ENCODE measurements at places on chromosomes 12 and 14.

GRCh38 chr12:99810718-99811593 is 163.4 kb downstream of the GARIN6 start:
- no peak for DNase-seq

GRCh38 chr12:32198555-32198954 is 91.9 kb downstream of the BICD1 start:
- DNase-seq = no peak

- DNase-seq = no peak
Measured at GRCh38 chr12:27394676-27395075, 51.9 kb upstream of the SMCO2 start.

GRCh38 chr14:33689680-33690079 is 261.2 kb downstream of the EGLN3 start:
- DNase-seq = no peak

DNA sequence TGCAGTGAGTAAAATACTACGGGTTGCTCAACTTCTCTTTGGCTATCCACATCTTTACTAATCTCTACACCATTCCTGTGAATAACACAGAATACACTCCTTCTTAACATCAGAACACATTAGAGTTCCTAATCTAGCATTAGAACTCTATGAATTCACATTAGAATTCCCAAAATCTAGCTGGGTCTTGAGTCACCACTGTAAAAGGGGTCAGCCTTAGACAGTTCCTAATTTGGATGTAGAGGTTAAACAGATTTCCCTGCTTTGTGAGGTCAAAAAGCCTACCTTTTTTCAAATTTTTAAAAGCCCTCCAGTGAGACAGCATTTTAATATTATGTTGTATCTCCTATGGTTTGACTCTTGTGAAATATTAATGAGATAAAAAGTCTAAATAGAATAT is 7.4 kb downstream of the HNRNPC start:
- no peak for DNase-seq

GRCh38 chr12:46886541-46887041 is 60.8 kb upstream of the SLC38A4 start:
- no peak for DNase-seq

- no peak for DNase-seq
Measured at GRCh38 chr12:106135781-106136180, 3.0 kb downstream of the NUAK1 start.

GRCh38 chr12:76863005-76863670 is 15.7 kb downstream of the CSRP2 start:
- DNase-seq = no peak

- no peak for DNase-seq
Measured at GRCh38 chr12:118581371-118581770, 205.0 kb downstream of the SUDS3 start.

DNA sequence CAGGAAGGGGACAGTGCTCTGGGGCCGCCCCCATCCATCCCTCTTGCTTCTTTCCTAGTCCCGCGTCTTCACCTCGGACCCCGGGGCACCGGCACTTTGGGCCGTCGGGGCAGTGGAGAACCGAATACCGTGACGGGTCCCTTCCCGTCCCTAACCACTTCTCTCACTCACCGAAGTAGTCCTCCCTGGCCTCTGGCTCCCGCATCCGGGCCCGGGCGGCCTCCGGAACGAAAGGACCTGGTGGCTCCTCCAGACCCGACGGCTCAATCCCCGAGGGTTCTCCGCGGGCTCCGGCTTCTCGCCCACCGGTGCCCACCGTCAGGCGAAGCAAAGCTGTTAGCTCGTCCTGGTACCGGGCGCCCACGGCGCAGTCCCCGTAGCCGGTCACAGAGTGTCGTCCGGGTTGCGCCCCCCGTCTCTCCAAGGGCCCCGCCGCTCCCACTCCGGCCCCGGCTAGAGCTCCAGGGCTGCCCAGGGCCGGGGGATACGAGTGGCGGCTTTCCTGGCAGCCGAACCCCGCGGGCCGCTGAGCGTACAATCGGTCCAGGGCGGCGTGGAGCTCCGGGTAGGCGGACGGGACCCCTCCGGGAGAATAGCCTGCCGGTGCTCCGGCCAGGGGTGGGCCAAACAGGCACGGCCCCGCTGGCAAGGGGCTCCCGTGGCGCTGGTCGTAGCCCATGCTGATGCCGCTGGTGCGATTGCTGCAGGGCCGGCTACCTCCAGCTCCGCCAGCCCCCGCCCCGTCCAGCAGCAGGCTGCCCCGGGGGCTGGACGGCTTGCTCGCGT is 1.1 kb downstream of the AJUBA start:
- peak; percentile 8 for DNase-seq

GRCh38 chr12:9074484-9075137 is 41.1 kb downstream of the A2M start:
- DNase-seq = no peak

DNA sequence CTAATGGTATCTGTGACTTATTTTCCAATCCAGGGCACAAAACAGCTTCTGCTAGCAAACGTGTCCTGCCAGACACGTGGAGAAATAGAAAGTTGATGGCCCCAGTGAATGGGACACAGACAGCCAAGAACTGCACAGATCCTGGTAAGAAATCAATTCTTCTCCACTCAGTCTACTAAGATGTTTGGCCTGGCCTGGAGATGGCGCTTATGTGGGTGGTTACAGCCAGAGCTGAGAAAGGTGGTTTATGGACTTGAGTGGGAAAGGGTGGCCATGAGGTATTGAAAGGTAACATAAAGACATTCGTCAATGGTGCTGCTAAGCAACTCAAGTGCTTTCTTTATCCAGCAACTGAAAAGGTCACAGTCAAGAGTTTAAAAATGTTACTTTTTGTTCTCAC is 2.9 kb downstream of the SLC24A4 start:
- no peak for DNase-seq

DNA sequence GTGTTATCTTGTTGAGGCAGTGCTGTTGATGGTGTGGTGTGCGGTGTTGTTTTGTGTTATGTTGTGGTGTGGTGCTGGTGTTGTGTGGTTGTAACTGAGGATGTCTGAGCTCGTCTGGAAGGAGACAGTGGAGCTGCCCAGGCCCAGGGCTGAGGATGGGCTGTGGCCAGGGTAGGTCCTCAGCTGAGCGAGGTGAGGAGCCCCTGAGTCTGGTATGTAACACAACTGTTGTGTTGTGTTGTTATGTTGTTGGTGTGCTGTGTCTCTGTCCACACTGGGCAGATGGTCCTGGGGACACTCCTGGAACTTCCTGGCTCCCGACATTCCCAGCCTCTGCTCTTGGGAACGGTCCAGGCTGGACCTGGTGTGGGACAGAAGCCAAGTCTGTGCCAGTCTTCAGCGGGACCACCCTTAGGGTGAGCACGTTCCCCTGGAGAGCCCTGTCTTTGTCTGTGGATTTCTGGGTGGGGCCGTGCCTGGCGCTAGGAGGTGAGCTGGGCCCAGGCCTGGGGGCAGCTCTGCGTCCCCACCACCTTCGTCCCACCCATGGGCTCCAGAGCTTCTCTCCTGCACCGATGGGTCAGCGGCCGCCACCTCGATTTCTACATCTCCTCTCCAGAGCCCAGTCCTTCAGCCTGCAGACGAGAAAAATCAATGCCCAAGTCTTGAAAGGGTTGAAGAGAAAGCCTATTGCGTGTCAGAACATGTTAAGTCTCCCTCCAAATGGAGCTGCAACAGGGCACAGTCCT is 27.4 kb upstream of the SFSWAP start:
- DNase-seq = no peak

GRCh38 chr14:101019541-101019940 is 116.0 kb upstream of the RTL1 start:
- DNase-seq = no peak

GRCh38 chr14:50028458-50028857 is 87.9 kb downstream of the VCPKMT start:
- DNase-seq = no peak

- DNase-seq = peak; percentile 50
Measured at GRCh38 chr14:91252871-91253794, 8.6 kb upstream of the GPR68 start.

DNA sequence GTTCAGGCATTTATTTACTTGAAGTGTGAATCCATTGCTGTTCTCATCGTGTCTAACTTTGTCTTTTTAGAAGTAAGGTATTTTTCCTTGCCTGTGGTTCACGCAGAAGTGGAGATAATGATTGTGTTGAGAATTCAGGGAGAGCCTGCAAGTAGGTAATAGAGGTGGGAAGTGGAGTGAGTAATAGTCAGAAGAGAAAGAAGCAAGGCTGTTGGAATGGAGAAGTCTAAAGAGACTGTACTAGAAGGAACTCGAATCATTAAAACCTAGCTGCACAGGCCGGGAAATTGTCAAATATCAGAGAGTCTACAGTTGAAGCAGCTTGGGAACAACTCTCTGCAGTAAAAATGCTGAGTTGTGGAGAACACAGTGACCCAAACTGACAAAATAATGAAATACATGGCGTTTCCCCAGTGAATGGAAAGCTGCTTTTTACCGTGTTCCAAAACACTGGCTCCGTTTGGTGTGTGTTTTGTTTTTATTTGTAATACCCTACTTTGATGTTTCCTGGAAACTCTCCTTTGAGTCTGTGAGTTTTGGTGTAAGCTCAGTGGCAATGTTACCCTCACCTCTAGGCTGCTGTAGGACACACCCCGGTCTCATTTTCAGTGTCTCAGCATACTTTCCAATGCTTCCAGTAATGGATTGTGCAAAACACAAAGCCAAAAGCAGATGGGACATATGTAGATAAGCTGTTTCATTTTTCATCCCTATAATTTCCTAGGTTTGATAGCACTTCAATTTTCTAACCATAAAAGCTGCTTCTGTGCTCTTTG is 146.6 kb downstream of the CRADD start:
- no peak for DNase-seq

DNA sequence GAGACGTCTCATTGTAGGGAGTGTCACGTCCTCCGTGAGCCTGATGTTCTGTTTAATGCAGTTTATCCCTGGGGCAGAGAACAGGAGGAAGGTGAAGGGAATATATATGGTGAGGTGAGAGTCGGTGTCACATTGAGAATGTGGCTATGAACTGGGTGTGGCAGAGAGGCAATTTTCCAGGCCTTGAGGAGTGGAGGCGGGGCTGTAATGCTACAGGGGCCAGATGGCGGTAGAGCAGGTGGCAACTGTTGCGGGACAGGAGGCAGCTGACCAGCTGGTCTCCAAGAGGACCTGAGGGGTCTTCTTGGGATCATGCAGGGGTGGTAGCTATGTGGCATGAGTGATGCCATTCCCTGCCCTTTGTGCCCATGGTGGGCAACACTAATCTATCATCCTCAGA is 59.6 kb downstream of the CACNA1C start:
- DNase-seq = no peak

DNA sequence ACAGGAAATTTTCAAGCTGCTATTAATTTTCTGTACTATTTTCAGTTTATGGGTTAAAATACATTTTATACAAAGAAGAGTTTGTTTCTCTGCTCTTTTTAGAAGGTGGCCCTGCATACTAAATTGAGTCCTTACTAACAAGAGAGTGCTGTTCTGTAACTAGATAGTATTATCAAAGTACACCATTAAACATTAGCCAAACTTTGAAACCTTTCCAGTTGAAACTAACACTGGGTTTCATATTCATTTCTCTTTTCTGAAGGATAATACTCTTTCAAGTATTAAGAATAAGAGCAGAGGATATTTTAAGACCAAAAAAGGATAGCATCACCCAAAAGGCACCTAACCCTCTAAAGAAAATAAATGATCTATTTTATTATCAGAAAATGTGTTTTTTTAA is 47.2 kb downstream of the PEBP1 start:
- DNase-seq = no peak

GRCh38 chr12:128789356-128789929 is 34.3 kb downstream of the SLC15A4 start:
- no peak for DNase-seq

GRCh38 chr14:75486318-75486717 is 36.0 kb upstream of the BATF start:
- no peak for DNase-seq

GRCh38 chr14:92944976-92945375 is 22.0 kb downstream of the CHGA start:
- DNase-seq = no peak

- DNase-seq = no peak
Measured at GRCh38 chr12:10249690-10250455, 37.2 kb downstream of the GABARAPL1 start.

DNA sequence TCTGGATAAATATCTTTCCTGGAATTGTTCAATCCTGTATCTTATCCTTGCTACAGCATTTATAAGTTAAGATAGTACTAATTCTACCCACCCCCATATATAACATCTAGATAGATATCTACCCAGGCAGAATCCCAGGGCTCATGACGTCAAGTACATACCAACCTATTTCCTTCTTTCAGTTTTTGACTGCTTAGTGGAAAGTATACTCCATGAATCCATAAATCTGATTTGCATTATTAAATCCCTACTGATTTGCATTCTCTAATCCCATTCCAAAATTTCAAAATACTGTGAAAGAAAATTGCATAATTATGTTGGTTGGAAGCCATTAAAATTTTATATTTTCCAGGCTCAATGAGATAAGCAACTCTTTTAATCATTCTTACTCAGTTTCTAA is 111.7 kb downstream of the KITLG start:
- DNase-seq = no peak

DNA sequence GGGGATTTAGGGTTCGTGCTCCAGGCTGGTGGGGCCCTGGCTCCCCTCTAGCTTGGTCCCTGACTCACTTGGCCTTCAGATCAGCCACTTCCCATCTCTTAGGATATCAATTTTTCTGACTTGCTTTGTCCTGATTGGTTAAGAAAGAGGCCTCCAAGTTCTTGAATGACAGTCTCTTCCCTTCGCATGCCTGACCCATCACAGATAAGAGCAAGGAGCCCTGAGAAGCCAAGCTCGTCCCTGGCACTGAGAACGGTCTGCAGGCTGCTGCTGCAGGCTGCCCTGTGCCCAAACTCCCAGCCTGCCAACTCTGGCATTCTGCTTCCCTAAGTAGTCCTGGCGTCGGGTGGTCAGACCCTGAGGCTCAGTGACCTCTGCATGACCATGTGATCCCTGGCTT is 794 bp upstream of the LRTM2 start:
- DNase-seq = no peak

- DNase-seq = no peak
Measured at GRCh38 chr14:94689985-94690400, 77.8 kb downstream of the SERPINA3 start.

GRCh38 chr12:109822416-109822815 is 10.8 kb downstream of the TRPV4 start:
- DNase-seq = no peak

DNA sequence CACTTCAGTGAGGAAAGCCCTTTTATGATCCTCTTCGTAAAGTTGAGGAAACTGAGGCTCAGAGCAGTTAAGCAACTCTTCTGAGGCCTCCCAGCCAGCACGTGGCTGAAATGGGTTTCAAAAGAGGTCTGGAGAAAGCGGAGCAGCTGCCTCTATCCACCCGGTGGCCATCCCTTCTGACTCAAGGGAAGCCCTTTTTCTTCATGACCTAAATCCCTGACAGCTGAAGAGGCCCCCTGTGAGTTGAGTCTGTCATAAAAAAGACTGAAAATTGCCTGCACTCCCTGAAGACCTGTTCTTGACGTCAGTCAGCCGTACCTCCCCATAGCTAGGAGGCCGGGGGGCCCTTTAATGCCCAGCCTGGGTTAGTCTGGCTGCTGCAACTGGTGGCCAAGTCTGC is 10.7 kb downstream of the CMKLR1 start:
- no peak for DNase-seq

GRCh38 chr12:49577589-49578315 is 9.8 kb upstream of the MCRS1 start:
- DNase-seq = no peak

GRCh38 chr12:28611449-28611848 is 421.2 kb downstream of the CCDC91 start:
- no peak for DNase-seq

- DNase-seq = no peak
Measured at GRCh38 chr12:43112101-43112920, 439.7 kb downstream of the ADAMTS20 start.

- no peak for DNase-seq
Measured at GRCh38 chr12:53594897-53595615, 31.1 kb downstream of the ATF7 start.

GRCh38 chr12:106033161-106033675 is 105.5 kb downstream of the NUAK1 start:
- DNase-seq = no peak

Measured in activated CD4-positive, alpha-beta T cell treated with anti-CD3 and anti-CD28 coated beads for 4 hours (primary cell).